Esophagus mucosa (tissue), 1 donor: ENCODE measurements at places on chromosomes 11 and 22. TPM values are rescaled to one million over a fixed set of nuclear protein-coding genes. Genes with fewer than 3 reads are reported as not detected.

DNA sequence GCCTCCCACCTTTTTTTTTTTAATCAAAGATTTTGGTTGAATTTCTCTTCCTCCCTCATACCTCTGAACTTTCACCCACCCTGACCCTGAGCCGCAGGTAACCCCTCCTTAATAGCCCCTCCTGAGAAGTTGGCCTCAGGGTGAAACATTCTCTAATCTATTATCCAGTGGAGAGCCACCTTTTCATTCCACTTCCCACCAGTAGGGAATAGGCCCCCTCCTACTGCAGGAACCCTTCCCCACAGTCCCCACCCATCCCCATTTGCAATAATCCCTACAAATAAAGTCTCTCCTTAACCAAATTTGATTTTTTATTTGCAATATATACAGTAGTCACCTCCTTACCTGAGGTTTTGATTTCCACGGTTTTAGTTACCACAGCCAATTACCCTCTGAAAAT, 2.1 kb upstream of the SLC35F2 start:
- ATAC-seq = no peak

The THYN1 gene
- total RNA-seq = 20.0 TPM

The CHST1 gene
- 3.0 TPM for total RNA-seq

The SH3BP1 gene
- total RNA-seq = 40.2 TPM
